ENCODE measurements at places on chromosomes 13 and 19.
A peak's percentile ranks its signal among the peaks of the same experiment; 100 is the strongest.

DNA sequence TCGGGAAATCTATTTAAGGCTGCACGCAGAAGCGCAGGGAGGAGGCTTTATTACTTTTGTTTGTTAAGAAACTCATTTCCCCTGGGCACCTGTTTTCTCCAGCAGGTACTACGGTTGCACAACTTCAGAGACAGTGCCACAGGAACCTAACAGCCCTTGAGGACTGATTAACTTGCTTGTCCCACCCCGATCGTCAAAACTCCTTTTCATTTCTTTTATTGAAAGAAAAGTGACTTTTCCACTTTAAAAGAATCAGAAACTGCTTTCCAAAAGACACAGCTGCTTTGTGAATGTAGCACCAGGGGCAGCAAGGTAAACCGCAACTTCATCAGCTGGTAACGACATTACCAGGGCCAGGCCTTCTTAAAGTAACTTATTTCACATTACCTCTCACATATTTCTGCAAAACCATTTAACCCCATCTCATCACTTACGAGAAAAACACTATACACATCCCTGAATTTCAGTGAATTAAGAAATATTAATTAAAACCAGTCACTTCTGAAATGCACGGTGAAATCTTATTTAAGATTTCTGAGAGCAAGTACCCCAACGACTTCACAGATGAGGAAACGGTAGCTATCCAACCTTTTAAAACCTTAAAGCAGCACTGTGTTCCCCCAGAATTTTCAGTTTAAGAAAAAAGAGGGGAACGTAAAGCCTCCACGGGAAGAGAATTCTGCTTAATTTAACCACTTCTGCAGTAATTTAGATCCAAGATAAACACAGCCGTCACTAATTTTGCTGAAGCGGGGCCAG, 1.4 kb downstream of the ANKRD10 start:
- no peak for DNase-seq

- DNase-seq, result no peak
These were observed 1635.8 kb downstream of the PCDH9 start for GRCh38 chr13:65594298-65594781.

DNA sequence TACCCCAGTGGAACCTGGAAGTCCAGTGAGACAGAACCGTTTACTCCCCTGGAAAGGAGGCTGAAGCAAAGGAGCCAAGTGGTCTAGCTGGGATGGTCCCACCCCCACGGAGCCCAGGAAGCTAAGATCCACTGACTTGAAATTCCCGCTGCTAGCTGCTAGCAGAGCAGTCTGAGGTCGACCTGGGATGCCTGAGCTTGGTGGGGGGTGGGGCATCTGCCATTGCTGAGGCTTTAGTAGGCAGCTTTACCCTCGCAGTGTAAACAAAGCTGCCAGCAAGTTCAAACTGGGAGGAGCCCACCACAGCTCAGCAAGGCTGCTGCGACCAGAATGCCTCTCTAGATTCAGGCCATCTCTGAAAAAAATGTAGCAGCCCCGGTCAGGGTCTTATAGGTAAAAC, 437.0 kb downstream of the SUCLA2 start:
- no peak for DNase-seq

DNA sequence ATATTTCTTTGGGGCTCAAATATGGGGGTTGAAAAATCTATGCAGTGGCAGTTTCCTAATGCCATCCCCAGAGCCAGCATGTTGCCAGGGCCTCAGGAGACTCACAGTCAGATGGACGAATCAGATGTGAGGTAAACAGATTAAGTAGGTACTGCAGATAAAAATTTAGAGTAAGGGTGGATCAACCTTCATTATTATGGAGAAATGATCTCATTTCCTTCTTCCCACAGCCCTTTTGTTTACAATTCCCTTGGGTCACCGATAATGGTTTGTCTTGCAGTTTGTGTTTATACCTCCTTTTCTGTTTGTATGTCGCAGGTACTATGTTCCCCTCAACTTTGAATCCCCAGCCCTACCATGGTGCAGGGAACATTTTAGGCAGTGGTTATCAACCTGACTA, 20.0 kb downstream of the DIAPH3 start:
- no peak for DNase-seq

DNA sequence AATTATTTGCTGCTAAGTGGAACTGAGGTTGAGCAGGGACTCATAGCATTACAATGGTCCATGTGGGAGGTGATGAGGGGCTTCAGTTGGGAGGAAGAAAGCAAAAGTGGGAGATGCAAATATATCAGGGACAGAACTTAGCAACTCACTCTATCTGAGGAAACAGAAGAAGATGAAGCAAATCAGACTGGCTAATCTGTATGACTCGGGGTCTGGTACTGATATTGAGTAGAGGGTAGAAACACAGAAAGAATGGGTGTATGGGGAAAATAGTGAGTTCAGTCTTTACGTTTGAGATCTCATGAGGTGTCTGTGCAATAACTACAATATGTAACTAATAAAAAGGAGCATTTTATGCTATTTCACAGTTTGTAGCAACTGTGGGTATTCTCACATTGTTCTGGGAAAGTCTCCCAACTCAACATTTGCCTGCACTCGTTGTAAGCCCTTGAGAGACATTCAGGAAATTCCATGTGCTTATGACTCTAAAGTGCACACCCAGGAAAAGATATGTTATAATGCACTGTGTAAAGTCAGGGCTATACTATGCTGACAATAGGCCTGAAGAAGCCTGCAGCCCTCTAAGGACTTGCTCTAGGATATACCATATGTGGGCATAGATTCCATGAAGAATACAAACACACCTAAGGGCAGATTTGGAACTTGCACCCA, 183.5 kb downstream of the SPRY2 start:
- DNase-seq, result no peak

- DNase-seq, result no peak
These were observed 98.5 kb upstream of the SOX1 start for GRCh38 chr13:111968336-111969010.

- no peak for DNase-seq
These were observed 84.4 kb downstream of the ESD start for GRCh38 chr13:46712524-46712923.

DNA sequence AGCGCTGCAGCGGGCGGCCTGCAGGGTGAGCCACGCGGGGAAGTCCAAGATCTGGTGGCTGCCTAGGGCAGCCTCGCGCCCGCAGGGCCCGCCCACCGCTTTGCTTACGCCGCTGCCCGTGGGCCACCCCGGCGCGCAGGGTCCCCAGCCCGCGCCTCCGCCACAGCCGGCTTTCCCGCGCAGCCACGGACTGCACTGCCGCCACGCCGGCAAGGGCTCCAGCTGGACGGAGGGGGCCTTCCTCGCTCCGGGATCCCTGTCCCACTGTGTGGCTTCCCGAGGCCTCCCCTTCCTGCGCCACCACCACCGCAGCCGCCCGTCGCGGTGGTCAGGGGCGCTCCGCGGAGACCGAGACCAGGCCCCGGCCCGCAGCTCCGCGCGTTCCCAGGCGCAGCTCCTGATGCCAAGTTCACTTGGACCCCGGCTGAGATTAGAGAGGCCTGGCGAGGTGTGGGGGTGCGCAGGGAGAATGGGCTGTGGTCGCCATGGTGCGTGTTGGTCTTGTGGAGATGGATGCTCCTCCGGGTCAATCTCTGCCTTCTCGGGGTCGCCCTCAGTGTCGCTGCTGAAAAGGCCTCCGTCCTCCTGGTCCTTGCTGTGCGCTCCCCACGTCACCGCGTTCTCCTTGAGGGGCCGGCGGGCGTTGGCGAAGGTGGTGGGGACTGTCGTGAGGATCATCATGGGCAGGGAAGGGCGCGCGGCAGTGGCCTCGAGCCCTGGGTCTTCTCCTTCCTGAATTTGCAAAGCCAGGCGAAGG, 17.9 kb upstream of the RNF17 start:
- DNase-seq, result no peak

DNA sequence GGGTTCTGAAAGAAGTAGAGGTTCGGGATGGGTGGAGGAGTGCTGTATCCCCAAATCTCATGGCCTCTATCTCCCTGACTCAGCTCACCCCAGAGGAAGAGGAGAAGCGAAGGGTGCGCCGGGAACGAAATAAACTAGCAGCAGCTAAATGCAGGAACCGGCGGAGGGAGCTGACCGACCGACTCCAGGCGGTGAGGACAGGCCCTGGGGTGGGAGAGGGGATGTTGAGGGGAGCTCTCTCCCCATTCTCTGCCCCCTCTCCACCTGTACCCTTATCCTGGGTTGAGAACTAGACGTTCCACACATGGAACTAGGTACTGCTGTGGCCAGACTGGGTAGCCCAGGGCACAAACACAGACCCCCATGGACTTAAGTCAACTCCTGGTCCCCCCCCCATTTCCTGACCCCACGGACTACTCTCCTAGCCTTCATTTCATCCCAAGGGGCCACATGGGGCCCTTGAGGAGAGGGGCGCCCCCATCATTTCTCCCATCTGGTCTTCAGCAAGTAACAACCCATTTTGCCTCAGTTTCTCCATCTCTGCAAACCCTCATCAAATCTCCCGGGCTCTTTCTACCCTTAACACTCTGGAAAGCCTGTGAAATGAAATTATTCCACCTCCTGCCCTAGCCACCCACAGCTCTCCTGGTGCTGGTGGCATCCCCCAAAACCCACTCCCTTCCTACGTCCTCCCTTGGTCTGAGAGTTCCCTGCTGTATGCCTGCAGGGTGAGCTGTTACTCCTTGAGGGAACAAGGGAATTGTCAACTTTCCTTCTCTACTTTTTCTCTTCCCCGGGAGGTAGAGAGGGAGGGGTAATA, 3.5 kb downstream of the FOSB start:
- DNase-seq, result no peak

DNA sequence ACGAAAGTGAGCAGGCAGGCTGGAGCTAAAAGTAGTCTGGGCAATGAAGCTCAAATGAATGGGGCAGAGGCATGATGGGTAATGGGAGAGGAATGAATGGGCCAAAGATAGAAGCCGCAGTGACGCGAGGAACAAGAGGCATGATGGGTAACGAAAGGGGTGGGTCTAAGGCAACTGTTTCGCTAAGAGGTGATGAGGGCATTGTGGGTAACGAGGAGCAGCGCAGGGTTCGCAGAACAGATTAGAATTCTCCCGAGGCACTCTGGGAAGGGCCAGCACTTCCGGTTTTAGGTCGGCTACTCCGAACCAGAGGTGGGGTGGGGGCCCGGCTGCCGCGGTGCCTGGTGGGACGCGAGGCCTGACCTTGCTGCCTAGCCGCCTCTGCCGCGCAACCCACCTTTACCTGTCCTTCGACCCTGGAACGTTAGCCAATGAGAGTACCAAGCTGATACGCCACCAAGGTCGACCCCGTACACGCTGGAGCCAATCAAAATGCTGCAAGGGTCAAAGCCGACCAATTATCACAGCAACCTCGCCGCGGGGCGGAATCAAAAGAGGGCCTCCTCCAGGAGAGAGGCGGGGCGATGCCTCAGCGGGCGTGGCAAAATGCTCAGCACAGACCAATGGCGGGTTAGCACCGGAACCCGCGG, 563 bp upstream of the TOMM40 start:
- DNase-seq, result peak; percentile 99

GRCh38 chr13:97372936-97373335, 61.0 kb upstream of the RAP2A start:
- DNase-seq, result no peak

DNA sequence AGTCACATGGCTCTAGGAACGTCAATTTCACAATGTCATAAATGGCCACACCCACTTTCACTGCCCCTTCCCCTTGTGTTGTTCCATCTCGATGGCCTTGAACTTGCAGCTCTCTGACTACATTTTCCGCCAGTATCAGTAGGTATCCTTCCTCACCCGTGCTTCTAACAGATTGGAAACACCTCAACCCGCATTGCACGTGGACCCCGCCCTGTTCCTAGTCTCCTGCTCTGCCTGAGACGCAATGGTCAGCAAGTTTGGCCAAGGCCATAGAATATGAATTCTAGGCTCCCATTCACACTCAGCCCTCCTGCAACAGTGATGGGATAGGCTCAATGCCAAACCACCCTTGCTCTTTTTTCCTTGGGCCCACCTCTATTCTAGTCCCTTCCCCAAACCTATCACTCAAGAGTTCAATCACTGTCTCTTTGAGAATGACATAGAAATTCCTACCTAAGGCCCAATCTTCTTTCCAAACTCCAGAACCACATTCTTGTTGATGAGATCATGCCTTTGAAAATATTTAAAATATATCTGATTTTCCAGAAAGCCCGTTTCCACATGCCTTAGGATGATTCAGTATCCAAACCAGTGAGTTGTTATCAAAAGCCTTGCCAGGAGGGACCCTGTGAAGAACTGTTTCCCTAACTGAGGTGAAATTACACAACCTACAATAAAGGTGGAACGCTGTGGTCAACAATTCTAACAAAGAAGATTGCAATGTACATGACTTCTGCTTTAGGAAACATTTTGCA, 334.6 kb downstream of the MYO16 start:
- DNase-seq, result no peak

- DNase-seq, result no peak
These were observed 352.4 kb downstream of the SPRY2 start for GRCh38 chr13:79988573-79988972.

DNA sequence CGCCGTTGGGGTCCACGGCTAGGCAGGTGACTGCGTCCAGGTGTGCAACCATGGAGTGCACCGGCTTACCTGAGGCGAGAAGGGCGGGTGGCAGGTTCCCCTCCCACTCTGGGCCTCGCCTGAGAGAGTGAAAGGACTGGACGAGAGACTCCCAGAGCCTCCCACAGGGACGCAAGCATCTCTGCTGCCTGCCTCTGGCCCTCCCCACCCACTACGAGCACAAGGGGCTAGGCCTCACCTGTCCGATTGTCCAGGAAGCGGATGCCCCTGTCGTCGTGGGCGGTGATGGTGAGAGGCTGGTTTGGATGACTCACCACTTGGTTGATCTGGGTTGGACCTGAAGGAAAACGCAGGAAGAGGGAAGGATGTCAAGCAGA, 5.1 kb upstream of the PRKD2 start:
- no peak for DNase-seq

DNA sequence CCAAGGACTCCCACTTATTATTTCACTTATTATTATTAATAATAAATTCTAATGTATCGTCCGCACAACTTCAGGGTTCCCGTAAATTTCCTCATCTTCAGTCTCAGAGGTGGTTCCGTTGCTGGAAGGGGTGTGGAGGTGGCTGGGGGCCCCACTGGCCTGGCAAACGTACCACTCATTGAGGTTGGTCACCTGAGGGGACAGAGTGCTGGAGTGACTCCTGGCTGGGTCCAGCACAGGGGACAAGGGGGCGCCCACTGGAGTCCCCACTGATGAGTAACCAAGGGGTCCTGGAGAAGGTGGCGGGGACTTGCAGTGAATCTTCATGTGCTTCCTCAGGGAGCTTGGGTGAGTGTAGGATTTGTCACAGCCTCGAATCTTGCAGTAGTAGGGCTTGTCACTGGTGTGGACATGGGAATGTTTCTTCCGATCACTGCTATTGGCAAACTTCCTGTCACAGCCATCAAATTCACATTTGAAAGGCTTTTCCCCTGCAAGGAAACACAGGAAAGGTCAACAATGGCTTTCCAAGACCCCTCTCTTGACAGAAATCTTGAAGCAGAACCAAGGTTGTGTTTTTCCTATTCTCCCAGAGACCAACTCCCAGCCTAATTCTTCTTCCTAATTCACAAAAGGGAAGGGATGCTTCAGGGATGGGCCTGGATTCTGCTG, 6.1 kb downstream of the ZIC5 start:
- DNase-seq, result no peak

DNA sequence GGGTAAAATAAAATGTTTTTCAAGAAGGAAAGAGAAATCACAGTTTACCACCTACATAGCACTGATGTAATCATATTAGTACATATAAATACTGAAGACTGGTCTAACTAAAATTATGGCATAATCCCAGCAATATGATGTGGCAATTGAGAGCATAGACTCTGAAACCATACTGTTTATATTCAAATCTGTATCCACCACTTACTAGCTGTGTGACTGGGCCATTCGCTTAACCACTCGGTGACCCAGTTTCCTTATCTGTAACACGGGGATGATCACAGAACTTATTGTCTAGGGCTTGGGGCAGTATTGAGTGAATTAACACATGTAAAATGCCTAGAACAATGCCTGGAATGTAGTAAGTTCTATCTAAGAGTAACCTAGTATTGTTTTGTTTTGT, 13.1 kb upstream of the GTF3A start:
- no peak for DNase-seq
